ENCODE measurements at places on chromosomes 13 and 19.

- DNase-seq, result no peak
These were observed 44.3 kb upstream of the SIAH3 start for GRCh38 chr13:45895881-45896280.

- DNase-seq, result no peak
These were observed 195.2 kb downstream of the TEX29 start for GRCh38 chr13:111515635-111516034.

- no peak for DNase-seq
These were observed 729 bp upstream of the ARID3A start for GRCh38 chr19:925087-925525.

DNA sequence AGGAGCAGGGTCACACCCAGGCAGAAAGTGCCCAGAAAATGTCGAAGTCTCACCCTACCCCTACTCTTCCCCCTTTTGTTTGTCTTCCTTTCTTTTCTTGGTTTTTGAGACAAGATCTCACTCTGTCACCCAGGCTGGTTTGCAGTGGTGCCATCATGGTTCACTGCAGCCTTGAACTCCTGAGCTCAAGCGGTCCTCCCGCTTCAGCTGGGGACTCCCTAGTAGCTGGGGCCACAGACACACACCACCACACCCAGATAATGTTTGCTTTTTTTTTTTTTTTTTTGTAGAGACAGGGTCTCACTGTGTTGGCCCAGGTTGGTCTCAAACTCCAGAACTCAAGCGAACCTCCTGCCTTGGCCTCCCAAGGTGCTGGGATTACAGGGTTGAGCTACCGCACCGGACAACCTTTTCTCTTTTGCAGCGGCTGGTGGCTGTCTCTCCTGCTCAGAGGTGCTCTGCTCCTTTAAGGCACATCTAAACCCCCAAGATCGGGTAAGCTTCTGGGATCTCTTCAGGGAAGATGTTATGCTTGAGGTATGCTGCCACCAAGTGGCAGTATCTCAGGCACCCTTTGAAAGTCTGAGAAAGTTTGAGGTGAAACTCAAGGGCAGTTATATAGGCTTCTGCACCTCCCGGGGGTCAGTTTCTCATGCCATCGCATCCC, 22.4 kb upstream of the EBI3 start:
- DNase-seq, result no peak

GRCh38 chr13:107572156-107572555, 643.2 kb downstream of the LIG4 start:
- DNase-seq, result no peak

DNA sequence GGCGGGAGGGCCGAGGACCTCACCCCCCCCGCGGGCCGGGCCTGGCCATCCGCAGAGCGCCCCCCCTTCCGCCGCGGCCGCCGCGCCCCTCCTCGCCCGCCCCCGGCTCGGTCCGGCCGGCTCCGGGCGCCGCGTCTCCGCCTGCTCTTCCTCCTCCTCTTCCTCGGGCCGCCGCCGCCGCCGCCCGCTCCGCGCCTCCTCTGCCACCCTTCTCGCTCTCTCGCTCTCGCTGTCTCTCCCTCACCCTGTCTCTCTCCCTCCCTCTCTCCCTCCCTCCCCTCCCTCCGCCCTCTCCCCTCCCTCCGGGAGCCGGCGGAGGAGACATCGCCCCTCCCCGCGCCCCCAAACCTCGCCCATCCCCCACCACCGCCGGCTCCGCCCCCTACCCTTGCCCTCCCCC, at the start of gene SHANK1:
Gene SHANK1 (minus strand): TSS at position 237 of the 400 bp plus-strand sequence. CDS start 2,883 bp downstream, outside the sequence.
- no peak for DNase-seq

GRCh38 chr13:23436680-23437079, 3.2 kb upstream of the SACS start:
- DNase-seq, result no peak

DNA sequence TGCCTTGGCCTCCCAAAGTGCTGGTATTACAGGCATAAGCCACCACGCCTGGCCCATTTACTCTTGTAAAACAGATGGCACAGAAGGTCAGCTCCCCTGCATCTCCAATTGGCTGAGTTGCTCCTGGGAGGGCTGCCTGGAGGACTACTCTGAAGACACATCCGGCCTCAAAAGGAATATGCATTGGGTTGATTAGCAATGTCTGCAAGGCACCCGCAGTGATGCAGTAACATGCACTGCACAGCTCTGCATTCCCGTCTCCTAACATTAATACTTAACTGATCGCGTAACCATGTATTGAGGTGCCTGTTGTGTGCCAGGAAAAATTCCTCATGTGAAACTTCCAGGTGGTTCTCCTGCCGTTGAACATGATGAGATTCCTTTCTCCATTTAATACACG, 5.0 kb downstream of the ELAVL3 start:
- DNase-seq, result no peak

DNA sequence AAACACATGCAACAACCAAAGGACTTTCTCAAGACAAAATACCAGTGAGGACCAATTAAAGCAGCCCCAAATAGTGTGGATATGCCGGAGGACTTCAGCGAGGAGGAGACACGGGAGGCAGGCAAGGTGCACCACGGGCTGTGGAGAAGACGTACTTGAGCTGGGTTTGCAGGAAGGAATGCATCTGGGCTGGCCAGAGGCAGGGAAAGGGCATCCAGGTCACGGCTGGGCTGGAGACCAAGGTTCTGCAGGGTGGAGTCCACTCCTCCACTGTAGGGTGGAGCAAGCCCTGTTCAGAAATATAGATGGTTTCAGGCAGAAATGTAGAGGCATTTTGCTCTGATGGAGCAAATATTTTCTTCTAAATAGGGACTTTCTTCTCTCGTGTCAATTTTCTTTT, 36.6 kb upstream of the MEDAG start:
- no peak for DNase-seq

GRCh38 chr13:40666933-40667621, 636 bp upstream of the FOXO1 start:
- peak; percentile 61 for DNase-seq

DNA sequence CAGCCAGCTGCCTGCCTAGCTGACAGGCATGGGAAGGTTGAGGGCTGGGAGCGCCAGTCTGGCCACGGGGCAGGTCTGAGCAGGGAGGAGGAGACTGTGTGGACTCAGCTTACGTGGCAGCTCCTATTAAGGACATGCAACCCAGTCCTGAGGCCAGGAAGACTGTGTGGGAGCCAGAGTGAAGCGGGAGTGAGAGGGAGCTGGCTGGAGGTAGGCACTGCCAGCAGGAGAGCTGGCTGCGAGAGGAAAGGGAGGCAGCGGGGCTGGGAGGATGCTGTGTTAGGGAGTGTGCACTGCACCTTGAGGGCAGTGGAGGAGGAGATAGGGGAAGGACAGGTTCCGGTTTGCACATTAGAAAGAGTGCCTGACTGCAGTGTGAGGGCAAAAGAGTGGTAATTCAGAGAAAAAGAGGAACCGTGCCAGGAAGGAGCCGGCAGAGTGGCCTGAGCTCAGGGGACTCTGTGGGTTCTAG, 99.2 kb downstream of the SLC7A1 start:
- DNase-seq, result no peak

- no peak for DNase-seq
These were observed 21.2 kb upstream of the SCEL start for GRCh38 chr13:77514336-77514726.

GRCh38 chr19:14471436-14472187, 3.5 kb downstream of the PTGER1 start:
- no peak for DNase-seq

DNA sequence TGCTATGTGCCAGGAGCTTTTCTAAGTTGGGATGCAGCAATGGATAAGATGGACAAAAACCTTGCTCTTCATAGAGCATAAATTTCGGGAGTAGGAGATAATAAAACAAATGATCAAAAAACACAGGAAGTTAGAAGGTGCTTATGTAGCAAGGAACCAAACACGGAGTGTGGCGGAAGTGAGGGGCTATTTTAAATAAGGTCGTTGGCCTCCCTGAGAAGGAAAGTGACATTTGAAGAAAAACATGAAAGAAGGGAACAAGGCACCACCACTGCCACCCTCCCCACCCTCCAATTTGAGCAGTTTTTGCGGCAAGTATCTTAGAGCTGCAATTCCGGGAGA, 3.2 kb upstream of the GSX1 start:
- DNase-seq, result no peak

DNA sequence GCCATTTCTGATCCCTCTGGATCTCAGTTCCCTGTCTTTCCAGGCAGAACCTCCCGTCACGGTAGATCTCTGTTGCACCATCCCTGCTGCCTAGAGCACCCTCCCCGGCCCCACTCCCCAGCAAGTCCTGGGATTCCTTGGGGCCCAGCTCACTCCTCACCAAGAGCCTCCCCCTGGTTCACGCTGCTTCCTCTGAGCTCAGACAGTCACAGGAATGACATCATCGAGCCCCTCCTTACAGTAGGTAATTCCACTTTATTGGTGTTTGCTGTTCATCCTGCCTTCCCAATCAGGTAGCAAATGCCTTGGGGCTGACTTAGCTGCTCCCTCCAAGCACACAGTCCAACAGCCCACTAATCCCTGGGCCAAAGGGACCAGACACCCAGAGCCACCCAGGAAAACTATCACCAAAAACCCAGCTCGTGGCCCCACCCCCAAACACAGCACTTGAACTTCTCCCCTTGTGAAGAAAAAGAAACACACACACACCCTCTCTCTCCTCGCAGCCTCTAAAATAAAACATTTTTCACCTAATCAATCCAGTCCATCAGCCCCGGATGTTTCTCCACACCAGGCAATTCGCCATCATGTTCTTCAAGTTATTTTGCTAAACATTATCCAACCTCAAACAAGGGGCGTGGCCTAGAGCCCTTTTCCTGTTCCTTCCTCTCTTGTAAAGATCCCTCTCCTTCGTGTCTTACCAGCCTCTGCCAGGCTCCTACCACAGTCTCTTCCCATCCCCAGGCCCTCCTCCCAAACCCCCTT, 2.5 kb downstream of the NAPA start:
- DNase-seq, result no peak

- no peak for DNase-seq
These were observed 172.4 kb downstream of the LACC1 start for GRCh38 chr13:44051918-44052675.

- DNase-seq, result no peak
These were observed 1.2 kb downstream of the RAB11B start for GRCh38 chr19:8391198-8392016.

All from CD8-positive, alpha-beta memory T cell (primary cell).